ENCODE measurements at places on chromosomes 7 and 10.
A peak's percentile ranks its signal among the peaks of the same experiment; 100 is the strongest.

- DNase-seq, result no peak
- H3K4me3 ChIP-seq, result no peak overlapping the region
- H3K4me1 ChIP-seq, result peaks cover 8% of the 10 kb centered on the region
- H3K27me3 ChIP-seq, result no peaks in the 10 kb centered on the region
- H3K36me3 ChIP-seq, result no peaks in the 10 kb centered on the region
Measured at GRCh38 chr7:23600236-23600635, 3.1 kb downstream of the CCDC126 start.

GRCh38 chr10:88555190-88555908 is 27.8 kb downstream of the RNLS start:
- no peak for DNase-seq
- no peaks in the 10 kb centered on the region for H3K36me3 ChIP-seq
- no peaks in the 10 kb centered on the region for H3K27me3 ChIP-seq
- H3K4me3 ChIP-seq, result no peak overlapping the region

GRCh38 chr7:30841025-30841735 is 70.0 kb downstream of the MINDY4 start:
- H3K27me3 ChIP-seq, result no peaks in the 10 kb centered on the region
- H3K4me1 ChIP-seq, result peaks cover 38% of the 10 kb centered on the region
- H3K27ac ChIP-seq, result no peak overlapping the region
- peaks cover 14% of the 10 kb centered on the region for H3K36me3 ChIP-seq

- DNase-seq, result no peak
- no peaks in the 10 kb centered on the region for H3K36me3 ChIP-seq
- H3K27me3 ChIP-seq, result no peaks in the 10 kb centered on the region
- no peak overlapping the region for H3K4me3 ChIP-seq
Measured at GRCh38 chr10:89699581-89700064, 1.8 kb upstream of the KIF20B start.

DNA sequence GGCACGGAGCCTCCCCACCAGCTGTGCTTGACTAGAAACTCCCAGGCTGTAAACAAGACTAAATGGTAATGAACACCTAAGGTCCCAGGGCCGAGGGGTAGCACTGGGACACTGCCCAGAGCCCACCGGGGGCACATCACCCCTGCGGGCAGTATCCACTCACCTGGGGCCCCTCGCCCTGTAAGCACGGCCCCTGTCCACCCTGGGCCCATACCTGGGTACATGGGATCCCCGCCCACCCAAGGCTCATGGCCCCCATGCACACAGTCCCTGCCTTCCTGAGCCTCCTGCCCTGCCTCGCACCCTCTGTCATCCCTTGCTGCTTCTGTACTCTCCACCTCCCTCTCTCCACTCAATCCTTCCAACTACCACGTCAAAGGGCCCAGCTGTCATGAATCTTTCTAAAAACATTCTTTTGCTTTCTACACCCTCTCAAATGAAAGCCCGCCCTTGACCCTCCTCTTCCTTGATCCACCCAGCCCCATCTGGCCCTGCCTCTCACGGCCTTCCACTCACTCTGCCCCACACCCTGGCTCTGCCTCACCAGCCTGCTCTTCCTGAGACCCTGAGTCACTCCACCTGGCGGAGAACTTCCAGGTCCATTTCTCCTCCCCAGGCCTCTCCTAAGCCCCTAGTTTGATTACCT is 173.1 kb downstream of the PARD3 start:
- H3K4me3 ChIP-seq, result no peak overlapping the region
- peaks cover 11% of the 10 kb centered on the region for H3K4me1 ChIP-seq
- no peaks in the 10 kb centered on the region for H3K36me3 ChIP-seq
- H3K27ac ChIP-seq, result no peak overlapping the region

GRCh38 chr7:34991938-34992840 is 45.1 kb downstream of the DPY19L1 start:
- H3K27me3 ChIP-seq, result no peaks in the 10 kb centered on the region
- no peak for DNase-seq
- H3K4me1 ChIP-seq, result no peaks in the 10 kb centered on the region
- no peaks in the 10 kb centered on the region for H3K36me3 ChIP-seq
- no peak overlapping the region for H3K4me3 ChIP-seq
- H3K27ac ChIP-seq, result no peak overlapping the region

- DNase-seq, result no peak
- no peak overlapping the region for H3K4me3 ChIP-seq
- H3K36me3 ChIP-seq, result no peaks in the 10 kb centered on the region
- H3K4me1 ChIP-seq, result no peaks in the 10 kb centered on the region
- no peaks in the 10 kb centered on the region for H3K27me3 ChIP-seq
Measured at GRCh38 chr10:6487920-6488319, 92.2 kb downstream of the PRKCQ start.

DNA sequence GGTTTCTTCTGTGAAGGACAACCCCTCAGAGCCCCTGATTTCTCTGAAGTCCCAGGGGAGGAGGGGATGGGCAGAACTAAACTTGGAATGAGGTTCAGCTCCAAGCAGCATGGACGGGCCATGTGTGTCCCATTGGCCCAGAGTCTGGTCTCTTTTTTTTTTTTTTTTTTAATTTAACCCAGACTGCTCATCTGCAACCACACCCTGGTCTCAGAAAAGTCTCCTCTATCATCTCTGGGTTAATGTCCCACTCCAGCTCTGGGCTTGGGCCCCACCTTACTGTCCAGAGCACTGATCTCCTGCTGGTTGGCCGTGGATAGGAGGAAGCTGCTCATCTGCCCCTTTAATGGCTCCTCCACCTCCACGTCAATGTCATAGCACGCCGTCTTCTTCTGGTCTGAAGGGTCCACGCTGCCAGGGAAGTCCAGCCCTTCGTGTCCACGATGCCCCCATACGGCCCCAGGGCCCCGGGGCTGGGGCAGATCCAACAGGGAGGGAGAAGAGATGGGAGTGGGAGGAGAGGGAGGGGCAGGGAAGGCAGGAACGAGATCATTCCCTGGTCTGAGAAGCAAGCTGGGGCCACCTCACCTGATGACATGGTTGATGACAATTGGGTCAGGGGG is 7.7 kb downstream of the CHPF2 start:
- no peaks in the 10 kb centered on the region for H3K27me3 ChIP-seq
- H3K27ac ChIP-seq, result no peak overlapping the region
- H3K4me1 ChIP-seq, result peaks cover 6% of the 10 kb centered on the region
- H3K36me3 ChIP-seq, result peaks cover 68% of the 10 kb centered on the region

- H3K27ac ChIP-seq, result no peak overlapping the region
- no peak overlapping the region for H3K4me3 ChIP-seq
- DNase-seq, result no peak
- H3K4me1 ChIP-seq, result no peaks in the 10 kb centered on the region
Measured at GRCh38 chr10:124315591-124316270, 103.0 kb downstream of the OAT start.

- no peaks in the 10 kb centered on the region for H3K27me3 ChIP-seq
- H3K4me3 ChIP-seq, result peak within 1 kb of the TSS; percentile 56
Measured at GRCh38 chr7:11831736-11832495, at the start of gene THSD7A. TSS of gene THSD7A (minus strand) at chr7:11832198. CDS start at chr7:11831946, 252 bp downstream.

GRCh38 chr7:78124216-78124615 is 325.6 kb downstream of the PHTF2 start:
- no peak overlapping the region for H3K27ac ChIP-seq
- H3K36me3 ChIP-seq, result no peaks in the 10 kb centered on the region
- no peaks in the 10 kb centered on the region for H3K4me1 ChIP-seq
- no peak for DNase-seq

- no peaks in the 10 kb centered on the region for H3K36me3 ChIP-seq
- DNase-seq, result no peak
- H3K27ac ChIP-seq, result no peak overlapping the region
- no peak overlapping the region for H3K4me3 ChIP-seq
- H3K27me3 ChIP-seq, result no peaks in the 10 kb centered on the region
Measured at GRCh38 chr7:93622036-93623033, 47.8 kb upstream of the CALCR start.

- no peak for DNase-seq
- no peaks in the 10 kb centered on the region for H3K27me3 ChIP-seq
- H3K27ac ChIP-seq, result no peak overlapping the region
- H3K4me3 ChIP-seq, result no peak overlapping the region
- H3K4me1 ChIP-seq, result peaks cover 12% of the 10 kb centered on the region
- no peaks in the 10 kb centered on the region for H3K36me3 ChIP-seq
Measured at GRCh38 chr7:32164341-32164996, 94.3 kb upstream of the PDE1C start.

- H3K4me3 ChIP-seq, result peak overlapping the region; percentile 92
- peak overlapping the region; percentile 99 for H3K27ac ChIP-seq
- no peaks in the 10 kb centered on the region for H3K27me3 ChIP-seq
- DNase-seq, result no peak
- no peaks in the 10 kb centered on the region for H3K36me3 ChIP-seq
- H3K4me1 ChIP-seq, result peaks cover 53% of the 10 kb centered on the region
Measured at GRCh38 chr10:6200734-6201515, 1.8 kb upstream of the PFKFB3 start.

- no peaks in the 10 kb centered on the region for H3K27me3 ChIP-seq
- H3K36me3 ChIP-seq, result no peaks in the 10 kb centered on the region
- H3K27ac ChIP-seq, result no peak overlapping the region
- no peak for DNase-seq
Measured at GRCh38 chr10:112000466-112000865, 183.1 kb downstream of the GPAM start.

DNA sequence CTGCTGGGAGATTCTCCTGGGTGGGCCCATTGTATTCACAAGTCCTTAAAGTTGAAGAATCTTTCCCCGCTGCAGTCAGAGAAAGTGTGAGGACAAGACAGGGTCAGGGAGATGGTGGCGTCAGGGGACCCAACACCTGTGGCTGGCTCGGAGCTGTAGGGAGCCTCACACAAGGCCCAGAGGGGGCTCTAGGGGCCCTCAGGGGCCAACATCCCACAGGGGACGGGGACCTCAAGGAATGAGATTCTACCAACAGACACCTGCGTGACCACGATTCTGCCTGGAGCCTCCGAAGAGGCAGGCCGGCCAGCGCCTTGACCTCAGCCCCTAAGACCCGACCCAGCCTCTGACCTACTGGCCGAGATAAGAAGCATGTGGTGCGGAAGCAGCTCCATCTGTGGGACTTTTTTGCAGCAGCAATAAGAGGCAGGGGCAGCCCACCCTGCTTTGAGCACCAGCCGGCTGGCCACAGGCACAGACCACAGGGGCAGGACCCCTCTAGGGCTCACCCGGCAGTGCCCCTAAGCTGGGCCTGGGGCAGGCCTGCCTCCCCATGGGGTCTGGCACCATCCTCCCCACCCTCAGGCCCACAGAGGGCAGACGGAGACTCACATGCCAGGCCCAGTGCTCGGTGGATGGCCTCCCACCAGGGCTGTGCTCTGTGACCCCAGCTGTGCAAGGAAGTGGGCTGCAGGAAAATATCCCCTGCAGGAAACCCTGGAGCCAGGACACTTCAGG is 13.2 kb downstream of the RASGEF1A start:
- H3K4me1 ChIP-seq, result no peaks in the 10 kb centered on the region
- peak; percentile 55 for DNase-seq
- H3K36me3 ChIP-seq, result no peaks in the 10 kb centered on the region
- no peak overlapping the region for H3K4me3 ChIP-seq
- no peaks in the 10 kb centered on the region for H3K27me3 ChIP-seq
- no peak overlapping the region for H3K27ac ChIP-seq

GRCh38 chr7:23074443-23075261 is 30.9 kb upstream of the KLHL7 start:
- peaks cover 19% of the 10 kb centered on the region for H3K4me1 ChIP-seq
- peak overlapping the region; percentile 22 for H3K27ac ChIP-seq
- no peak overlapping the region for H3K4me3 ChIP-seq
- H3K36me3 ChIP-seq, result no peaks in the 10 kb centered on the region
- no peaks in the 10 kb centered on the region for H3K27me3 ChIP-seq

GRCh38 chr7:64599359-64599758 is 36.5 kb upstream of the ZNF680 start:
- H3K4me3 ChIP-seq, result no peak overlapping the region
- H3K4me1 ChIP-seq, result no peaks in the 10 kb centered on the region
- H3K36me3 ChIP-seq, result no peaks in the 10 kb centered on the region
- DNase-seq, result no peak
- no peaks in the 10 kb centered on the region for H3K27me3 ChIP-seq

GRCh38 chr7:32147546-32148268 is 77.5 kb upstream of the PDE1C start:
- no peak for DNase-seq
- H3K4me1 ChIP-seq, result no peaks in the 10 kb centered on the region
- no peak overlapping the region for H3K27ac ChIP-seq
- no peaks in the 10 kb centered on the region for H3K27me3 ChIP-seq
- H3K36me3 ChIP-seq, result no peaks in the 10 kb centered on the region
- no peak overlapping the region for H3K4me3 ChIP-seq

- H3K27ac ChIP-seq, result no peak overlapping the region
- H3K4me1 ChIP-seq, result no peaks in the 10 kb centered on the region
- no peak overlapping the region for H3K4me3 ChIP-seq
- H3K36me3 ChIP-seq, result no peaks in the 10 kb centered on the region
- DNase-seq, result no peak
Measured at GRCh38 chr7:158239290-158239981, 348.2 kb downstream of the PTPRN2 start.

DNA sequence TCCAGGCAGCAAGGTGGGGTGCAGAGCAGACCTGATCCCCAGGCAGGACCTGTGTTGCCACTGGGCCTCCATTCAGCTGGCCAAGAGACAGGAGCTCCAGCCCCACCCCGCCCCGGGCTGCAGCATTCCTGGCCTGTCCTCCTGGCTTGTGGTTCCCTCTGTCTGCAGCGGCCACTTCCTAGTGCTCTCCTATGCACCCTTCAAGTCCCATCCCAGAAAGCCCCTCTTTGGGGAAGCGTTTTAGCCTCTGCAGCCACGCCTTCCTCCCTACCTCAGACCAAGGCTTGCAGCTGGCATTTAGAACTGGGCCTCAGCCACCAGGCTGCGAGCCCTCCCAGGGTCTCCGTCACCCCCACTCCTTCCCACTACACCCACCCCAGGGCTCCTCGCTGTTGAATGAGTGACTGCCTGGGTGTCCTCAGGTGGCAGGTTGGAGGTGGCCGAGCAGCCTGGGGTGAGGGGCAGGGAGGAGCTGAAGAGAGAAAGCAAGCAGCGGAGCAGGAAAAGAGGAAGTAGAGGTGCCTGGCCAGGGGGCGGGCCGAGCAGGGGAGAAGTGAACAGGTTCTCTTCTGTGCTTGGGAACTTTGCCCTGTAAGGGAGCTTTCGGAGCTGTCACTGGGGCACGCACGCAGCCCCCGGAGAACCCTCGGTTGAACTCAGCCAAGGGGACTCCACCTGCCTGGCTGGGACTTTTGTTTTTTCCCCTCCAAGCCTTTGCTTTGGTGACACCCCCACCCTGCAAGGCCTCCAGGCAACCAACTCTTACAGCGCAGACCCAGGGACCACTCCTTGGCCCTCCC is 109.1 kb upstream of the TNRC18 start:
- no peaks in the 10 kb centered on the region for H3K27me3 ChIP-seq
- DNase-seq, result peak; percentile 81
- peak overlapping the region; percentile 96 for H3K4me3 ChIP-seq
- H3K27ac ChIP-seq, result peak overlapping the region; percentile 99
- H3K36me3 ChIP-seq, result peaks cover 22% of the 10 kb centered on the region

DNA sequence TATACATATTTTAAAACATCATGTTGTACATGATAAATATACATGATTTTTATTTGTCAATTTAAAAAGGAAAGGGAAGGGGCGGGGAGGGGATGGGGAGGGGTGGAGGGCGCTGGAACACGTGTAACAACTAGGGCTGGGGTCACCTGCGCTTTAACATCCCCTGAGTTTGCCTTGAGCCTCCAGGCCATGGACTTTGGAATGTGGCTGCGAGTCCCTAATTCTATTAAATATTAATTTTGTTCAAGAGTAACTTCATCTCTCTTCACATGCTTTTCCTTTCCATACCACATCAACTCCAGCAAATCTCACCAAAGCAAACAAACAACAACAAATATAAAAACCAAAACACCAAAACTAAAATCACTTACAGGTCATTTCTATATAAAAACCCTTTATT is 10.6 kb downstream of the IFIT5 start:
- H3K36me3 ChIP-seq, result peaks cover 5% of the 10 kb centered on the region
- DNase-seq, result no peak
- no peak overlapping the region for H3K4me3 ChIP-seq
- H3K4me1 ChIP-seq, result no peaks in the 10 kb centered on the region
- no peak overlapping the region for H3K27ac ChIP-seq

GRCh38 chr7:129315960-129316359 is 91.1 kb downstream of the AHCYL2 start:
- H3K4me1 ChIP-seq, result no peaks in the 10 kb centered on the region
- no peaks in the 10 kb centered on the region for H3K36me3 ChIP-seq
- no peak overlapping the region for H3K4me3 ChIP-seq
- H3K27me3 ChIP-seq, result no peaks in the 10 kb centered on the region
- no peak for DNase-seq
